NCI-H1092 treated with DMSO at 0.1 percent for 48 hours (cell line): ENCODE measurements at places on chromosomes 5 and 9.

DNA sequence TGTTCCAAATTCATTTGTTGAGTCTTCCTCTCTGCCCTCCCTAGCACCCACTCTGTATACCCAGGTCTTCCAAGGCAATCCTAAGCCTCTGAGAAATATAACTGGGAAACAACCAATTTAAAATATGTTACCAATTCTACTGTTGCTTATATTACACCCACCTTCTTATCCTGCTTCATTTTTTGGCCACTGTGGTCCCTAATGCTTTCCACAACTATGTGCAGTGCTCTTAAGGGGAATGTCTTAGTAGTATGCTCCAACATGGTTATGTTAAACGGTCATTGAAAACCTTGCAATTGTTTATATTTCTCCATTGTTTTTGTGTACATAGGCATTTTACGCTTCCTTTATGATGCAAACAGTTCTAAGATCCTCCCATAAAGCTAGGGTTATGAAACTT lies 273.1 kb upstream of the HAPLN1 start:
- DNase-seq, result no peak

- no peak for DNase-seq
These were observed 435.7 kb downstream of the DMAC1 start for GRCh38 chr9:7363777-7364477.

DNA sequence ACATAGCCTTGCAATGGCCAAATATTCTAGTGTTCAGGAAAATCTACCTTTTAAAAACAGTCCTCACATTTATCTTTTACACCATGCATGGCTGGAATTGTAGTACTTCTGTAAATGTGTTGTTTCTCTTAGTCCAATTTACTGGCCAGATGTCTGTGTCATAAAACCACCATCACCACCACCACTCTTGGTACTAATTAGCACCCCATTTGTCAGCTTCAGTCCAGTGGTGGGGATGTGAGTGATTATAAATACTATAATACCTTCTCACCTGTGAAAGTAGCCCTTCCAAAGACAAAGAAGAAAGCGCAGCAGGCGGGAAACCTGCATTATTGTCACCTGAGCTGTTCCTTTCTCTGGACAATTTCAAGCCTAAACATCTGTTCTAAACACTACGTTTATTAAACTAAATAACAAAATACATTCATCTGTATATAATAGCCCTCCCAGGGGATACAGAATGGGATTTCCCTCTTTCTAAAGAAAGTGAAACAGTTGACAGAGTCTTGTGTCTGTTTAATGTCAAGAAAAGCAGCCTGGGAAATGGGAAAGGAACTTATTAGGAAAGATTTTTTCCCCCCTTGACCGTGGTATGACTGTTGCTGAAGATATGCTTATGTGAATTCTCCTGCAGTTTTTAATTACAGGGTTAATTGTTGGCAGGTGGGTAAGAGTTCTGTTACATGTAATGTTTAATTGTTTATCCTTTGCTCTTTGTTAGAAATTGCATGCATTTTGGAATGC lies 144.5 kb upstream of the NUDT12 start:
- no peak for DNase-seq

GRCh38 chr5:1429066-1429465 lies 16.2 kb downstream of the SLC6A3 start:
- no peak for DNase-seq

- no peak for DNase-seq
These were observed 48.4 kb downstream of the SECISBP2 start for GRCh38 chr9:89366711-89367110.

- DNase-seq, result no peak
These were observed at the start of gene IL31RA for GRCh38 chr5:55850839-55851674. IL31RA (plus strand) TSS chr5:55851357; CDS start chr5:55851571, 214 bp downstream.

GRCh38 chr9:37751186-37751585 lies 2.4 kb upstream of the TRMT10B start:
- DNase-seq, result no peak

GRCh38 chr5:142012186-142012785 lies 541 bp downstream of the GNPDA1 start:
- DNase-seq, result peak; percentile 30

DNA sequence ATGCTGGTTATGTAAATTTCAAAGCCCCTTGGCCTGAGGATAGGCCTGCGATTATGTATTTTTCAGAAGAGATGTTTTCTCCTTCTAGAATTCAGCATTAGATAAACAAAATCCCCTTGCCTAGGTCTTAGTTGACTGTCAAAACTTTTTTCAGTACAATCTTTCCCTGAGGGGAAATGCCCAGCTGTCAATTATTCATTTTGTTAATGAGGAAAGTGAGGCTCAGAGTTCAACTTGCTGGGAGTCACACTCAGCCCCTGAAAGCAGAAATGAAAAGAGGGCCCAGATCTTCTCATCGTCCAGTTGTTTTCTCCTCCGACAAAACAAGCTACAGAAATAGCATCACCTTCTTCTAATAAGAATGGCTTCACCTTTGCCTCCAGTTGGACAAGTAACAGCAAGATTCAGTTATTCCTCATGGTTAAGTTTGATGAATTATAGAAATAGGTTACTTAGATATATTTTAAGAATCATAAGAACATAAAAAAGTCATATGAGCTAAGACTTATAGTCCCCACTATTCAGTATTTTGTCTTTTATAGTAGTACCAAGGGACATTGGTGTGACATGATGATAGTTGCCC lies 627.1 kb upstream of the WWC1 start:
- DNase-seq, result no peak

GRCh38 chr5:56330167-56330566 lies 97.0 kb upstream of the ANKRD55 start:
- DNase-seq, result no peak

DNA sequence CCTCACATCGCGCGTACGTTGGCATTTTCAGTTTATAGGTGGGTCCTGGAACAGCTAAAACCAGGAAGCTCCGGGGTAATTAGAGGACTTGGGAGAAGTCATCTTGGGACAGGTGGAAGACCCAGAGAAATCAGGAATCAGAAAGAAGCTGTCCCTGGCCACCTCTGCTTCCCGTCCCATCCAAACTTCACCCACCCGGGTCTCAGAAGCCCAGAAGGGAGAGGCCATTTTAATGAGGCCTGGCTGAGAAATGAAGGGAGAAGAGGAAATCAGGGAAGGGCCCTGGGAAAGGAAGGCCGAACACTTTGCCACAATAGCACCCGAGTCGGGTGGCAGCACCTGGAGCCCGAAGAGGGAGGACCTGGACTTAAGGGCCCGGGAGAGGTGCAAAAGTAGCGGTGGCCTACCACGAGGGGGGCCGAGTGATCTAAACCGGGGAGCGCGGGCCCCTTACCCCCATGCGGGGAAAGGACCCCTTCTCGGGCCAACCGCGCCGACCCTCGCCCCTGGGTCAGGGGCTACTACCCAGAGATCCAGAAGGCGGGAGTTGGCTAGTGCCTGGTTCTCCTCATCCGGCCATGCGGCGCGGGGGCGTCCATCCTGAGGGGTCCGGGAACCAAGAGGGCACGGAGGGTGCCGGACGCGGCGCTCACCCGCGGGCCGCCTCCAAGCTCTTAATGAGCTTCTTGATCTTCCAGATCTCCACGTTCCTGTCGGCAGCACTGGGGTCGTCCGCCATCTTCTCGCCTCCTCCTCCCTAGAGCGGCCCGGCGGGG lies 668 bp downstream of the ETF1 start:
- DNase-seq, result no peak

DNA sequence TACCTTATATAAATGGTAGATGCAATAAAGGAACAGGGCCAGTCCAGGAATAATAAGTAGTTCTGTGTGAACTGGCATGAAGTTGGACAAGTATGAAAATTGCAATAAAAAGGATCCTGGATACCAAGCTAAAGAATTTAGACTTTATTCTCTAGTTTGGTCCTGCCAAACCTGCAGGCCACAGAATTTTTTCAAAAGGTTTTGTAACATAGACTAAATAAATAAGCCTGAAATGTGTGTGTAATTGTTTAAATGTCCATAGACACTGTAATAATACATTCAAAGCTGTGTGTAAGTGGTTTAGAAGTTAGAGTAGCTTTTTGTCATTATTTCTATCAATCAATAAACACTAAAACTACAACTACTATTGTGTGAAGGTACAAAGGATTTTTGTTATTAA lies 75.8 kb upstream of the PLPP1 start:
- DNase-seq, result no peak

DNA sequence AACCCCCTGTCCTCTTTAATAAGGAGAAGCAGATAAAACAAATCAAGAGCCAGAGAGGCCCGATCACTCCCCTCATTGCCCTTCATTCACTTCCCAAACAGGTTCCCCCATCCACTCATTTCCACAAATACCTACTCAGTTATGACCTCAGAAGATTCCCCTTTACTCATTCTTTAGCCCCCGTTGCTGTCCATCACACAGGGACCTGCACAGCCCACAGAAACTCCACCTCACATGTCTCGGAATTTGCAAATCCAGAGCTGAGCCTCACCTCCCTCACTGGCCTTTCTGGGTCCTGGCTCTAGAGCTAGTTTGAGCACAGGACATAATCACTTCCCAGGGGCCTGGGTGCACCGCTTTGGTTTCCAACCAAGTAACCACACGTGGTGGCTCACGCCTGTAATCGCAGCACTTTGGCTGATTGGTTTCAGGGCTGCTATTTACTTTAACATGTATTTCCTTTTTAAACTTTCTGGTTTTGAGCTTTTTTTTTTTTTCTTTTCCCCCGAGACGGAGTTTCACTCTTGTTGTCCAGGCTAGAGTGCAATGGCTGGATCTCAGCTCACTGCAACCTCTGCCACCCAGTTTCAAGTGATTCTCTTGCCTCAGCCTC lies 17.8 kb downstream of the ATP6V0E1 start:
- DNase-seq, result no peak

GRCh38 chr5:101306391-101307137 lies 403.5 kb upstream of the ST8SIA4 start:
- DNase-seq, result peak; percentile 53

DNA sequence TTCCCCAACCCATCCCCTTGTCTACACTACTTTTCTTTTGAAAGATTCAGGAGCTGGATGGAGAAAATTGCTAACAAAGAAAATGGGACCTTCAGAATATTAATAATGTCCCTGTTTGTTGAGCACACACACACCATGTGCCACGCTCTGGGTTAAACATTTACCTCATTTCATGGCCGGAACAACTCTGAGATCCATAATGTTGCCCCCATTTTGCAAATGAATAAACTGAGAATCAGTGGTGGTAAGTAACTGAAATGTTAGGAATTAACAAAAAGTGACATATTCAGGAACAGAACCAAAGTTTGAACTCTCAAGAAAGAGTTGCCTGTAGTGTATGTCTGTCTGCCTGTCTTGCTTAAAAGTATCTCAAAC lies 51.4 kb upstream of the SMAD5 start:
- DNase-seq, result no peak

GRCh38 chr5:64299805-64300204 lies 134.2 kb downstream of the RNF180 start:
- no peak for DNase-seq

DNA sequence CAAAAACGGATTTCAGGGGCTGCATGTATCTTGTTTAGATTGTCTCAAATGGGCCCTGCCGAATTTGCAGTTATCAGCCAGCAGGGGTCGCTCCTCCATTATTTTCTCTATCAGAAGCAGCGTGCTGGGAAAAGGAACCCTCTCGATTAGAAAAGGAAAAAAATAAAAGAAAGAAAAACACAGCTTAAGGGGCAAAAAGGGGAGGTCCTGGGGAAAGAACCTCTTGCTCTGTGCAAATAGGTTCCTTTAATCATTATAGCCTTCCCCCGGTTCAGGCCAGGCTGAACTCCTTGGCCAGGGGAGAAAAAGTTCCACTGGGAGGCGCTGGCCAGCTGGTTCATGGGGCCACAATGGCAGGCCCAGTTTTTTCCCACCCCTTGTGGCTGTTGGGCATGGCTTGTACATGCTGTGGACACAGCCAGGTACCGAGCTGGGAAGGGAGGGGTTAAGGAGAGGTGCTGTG lies 25.0 kb upstream of the CAPSL start:
- no peak for DNase-seq

DNA sequence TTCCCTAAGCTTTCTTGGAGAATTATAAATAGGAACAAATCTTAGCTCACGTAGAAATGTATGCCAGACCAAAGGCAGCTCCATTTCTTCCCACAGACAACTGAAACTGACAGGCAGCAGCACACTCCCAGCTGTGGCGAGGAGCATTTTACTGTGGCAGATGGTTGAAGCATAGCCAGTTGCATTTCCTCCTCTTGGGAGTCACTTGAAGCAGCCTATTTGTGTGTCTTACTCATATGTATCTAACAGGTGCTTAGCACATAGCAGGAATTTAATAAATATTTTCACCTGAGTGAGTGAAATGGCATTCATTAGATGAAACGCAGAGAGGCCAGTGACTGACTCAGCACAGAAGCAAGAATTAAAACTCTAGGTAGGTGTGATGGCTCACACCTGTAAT lies 12.3 kb upstream of the MTMR12 start:
- DNase-seq, result no peak

- no peak for DNase-seq
These were observed 19.4 kb downstream of the FIBCD1 start for GRCh38 chr9:130919559-130920145.

DNA sequence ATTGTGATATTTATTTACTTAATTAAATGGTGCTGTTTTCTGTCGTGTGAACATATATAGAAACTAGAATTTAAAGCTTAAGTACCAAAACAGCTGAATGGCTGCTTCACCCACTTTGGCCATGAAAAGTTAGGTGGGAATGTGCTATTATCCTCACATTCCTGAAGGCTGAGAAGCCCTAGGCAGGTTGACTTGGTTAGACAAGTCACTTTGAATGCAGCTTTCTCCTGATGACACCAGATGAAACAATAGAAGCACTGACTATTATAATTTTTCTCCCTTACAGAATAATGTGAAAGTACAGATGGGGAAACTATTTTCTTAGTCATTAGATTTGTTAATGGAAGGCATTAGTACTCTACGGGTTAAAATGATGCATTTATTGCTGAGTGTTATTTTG lies 65.1 kb upstream of the C5orf46 start:
- no peak for DNase-seq

- no peak for DNase-seq
These were observed 1079.4 kb upstream of the COX7C start for GRCh38 chr5:85538362-85538761.

- DNase-seq, result no peak
These were observed 122.7 kb downstream of the GCNT1 start for GRCh38 chr9:76581731-76582130.

GRCh38 chr5:74587890-74588289 lies 52.6 kb downstream of the ENC1 start:
- DNase-seq, result no peak

DNA sequence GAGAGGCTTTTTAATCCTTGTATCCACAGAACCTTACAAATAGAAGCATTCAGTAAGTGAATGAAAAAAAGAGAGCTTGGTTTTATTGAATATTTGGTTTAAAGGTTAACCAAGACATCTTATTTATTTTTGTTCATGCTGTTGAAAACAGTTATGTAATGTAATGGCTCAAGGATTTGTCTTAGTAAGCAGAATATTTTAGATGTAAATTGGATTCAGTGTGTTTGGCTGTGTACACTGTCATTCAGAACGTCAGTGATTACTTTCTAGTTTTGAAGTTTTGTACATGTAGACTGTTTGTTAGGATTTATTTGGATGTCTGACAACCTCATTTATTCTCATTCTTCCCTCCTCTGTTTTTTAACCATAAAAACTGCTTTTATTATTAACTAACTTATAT lies 31.3 kb downstream of the KCNN2 start:
- DNase-seq, result no peak
